ENCODE measurements at places on chromosomes 5 and 9.

GRCh38 chr9:135150981-135151380, 63.5 kb downstream of the OLFM1 start:
- no peak for DNase-seq

GRCh38 chr9:88641456-88642240, 106.7 kb downstream of the NXNL2 start:
- DNase-seq, result no peak

DNA sequence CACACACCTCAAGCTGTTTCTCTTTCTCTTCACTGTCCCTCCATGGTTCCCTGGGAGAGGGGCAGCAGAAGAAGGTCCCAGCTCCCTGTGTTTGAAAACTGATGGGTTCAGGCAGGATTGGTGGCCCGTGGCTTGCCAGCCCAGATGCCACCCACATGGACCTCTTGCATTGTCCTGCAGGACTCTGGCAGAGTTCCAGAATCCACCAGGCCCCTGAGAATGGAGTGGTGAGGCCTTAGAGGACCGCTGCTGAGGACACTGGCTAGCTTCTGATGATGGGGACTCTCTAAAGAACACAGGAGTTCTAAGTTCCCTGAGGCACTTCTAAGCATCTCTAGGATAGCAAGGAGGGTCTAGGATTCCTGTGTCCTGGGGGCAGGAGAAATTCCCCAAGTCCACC, 24.8 kb downstream of the CTSL start:
- no peak for DNase-seq

- no peak for DNase-seq
Measured at GRCh38 chr9:37293664-37294524, 128.6 kb upstream of the GRHPR start.

DNA sequence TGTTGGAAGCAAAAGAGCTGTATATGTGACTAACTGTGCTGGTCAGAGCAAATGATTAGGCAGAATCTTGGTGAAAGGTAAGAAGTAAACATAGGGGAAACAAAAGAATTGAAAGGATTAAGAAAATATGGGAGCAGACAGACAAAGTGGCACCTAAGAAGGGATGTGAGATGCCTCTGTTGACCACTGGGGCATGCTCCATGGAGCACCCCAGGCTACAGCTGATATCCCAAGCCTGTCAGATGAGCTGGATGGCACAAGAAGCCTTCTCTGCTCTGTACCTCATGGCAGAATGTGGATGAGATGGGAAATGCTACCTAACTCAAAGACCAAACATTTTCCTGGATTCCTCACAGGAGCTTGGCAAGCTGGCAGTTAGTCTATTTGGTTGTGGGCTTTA, 89.3 kb upstream of the SLIT3 start:
- DNase-seq, result no peak

GRCh38 chr5:43061352-43062075, 21.4 kb upstream of the ANXA2R start:
- no peak for DNase-seq

DNA sequence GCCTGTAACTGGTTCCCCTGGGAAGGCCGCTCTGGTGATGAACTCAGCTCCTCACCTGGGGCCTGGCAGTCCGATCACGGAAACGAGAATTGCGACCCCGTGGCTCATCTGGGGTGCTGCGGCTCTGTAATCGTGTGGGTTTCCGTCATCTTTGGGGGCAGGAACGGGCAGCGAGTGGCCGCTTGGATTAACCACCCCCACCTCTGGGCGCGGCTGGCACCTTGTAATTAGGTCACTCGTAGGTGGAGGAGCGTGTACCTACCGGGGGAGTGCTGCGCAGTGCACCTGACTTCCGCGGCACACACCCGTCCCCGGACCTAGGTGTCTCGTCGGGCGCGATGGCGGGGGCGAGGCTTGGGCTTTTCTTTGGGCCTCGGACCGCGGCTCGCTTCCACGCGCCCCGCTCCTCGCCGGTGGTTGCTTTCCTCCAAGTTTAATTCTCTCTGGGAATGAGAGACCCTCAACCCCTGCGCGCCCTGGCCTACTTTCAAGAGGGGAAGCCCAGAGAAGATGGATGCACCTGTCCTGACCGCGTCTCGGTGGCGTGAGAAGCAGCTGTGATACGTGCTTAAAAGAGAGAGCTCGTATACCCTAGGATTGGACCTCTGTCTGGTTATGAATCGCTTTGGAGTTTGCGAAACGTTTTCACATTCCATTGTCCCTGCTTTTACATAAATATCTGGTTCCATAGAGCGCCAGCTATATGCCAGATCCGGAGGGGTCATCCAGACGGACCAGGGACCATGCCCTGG, 744 bp upstream of the PPP2CA start:
- DNase-seq, result no peak

DNA sequence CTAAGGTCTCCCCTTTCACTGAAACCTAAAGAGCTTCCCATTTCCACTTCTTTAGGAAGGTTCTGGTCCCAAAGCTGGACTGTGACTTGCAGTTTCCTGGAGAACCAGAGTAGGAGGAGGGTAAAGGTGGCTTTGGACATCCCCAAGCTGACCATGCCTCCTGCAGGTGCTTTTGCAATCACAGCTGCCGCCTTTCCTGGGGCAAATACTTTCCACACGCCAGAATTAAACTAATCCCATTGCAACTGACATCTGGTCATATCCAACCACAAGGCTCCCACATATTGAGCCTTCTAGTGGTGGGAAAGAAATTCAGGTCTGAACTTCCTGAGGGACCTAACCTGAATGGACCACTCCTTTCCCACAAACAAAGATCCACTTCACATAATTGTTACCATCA, 92.7 kb downstream of the NRG2 start:
- no peak for DNase-seq

- peak; percentile 43 for DNase-seq
Measured at GRCh38 chr5:180071531-180072255, at the start of gene RNF130. Gene RNF130 (minus strand): TSS chr5:180071759. CDS start chr5:180071702, 57 bp downstream.

- DNase-seq, result no peak
Measured at GRCh38 chr5:173873306-173873922, 14.7 kb upstream of the CPEB4 start.

- DNase-seq, result no peak
Measured at GRCh38 chr5:151264113-151264512, 11.1 kb downstream of the GM2A start.

DNA sequence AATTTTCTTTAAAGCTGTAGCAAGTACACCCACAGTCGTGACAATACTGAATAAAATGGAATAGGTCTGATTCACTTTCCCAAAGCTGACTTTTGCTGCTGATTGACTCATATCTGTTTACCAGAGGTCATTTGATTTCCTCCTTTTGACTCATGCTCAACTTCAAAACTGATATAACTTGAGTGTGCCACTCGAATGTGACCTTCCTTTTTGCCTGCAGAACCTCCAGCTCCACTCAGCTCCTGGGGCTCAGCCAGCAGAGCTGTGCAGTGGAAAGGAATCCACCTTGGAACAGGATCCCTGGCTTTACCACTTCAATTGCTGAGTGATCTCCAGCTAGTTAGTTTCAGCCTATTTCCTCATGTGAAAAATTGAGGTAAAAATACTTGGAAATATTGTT, 84.1 kb downstream of the FEM1C start:
- DNase-seq, result no peak

- no peak for DNase-seq
Measured at GRCh38 chr9:109477258-109478050, 20.7 kb downstream of the PTPN3 start.

DNA sequence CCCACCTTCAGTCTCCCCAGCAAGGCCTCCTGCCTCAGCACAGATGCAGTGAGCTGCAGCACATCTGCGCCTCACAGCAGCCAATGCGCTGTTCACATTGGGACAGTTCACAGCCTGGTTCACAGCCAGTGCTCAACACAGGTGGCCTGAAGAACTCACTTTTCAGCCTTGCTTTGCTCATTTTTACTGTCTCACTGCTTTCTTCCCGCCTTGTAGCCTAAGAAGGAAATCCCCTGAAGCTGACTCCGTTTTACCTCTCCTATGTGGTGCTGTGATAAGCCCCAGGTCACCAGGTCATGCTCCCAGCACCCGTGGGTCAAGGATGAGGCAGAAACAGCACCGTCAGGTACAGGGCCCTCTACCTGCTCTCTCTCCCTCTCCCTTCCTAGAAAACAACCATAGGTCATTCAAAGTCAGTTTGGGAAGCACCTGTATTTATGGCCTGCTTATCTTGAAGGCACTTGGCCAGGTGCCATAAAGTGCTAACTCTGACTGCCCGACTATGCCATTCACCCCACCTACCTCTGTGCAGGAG, 1.1 kb downstream of the GCNT4 start:
- no peak for DNase-seq

DNA sequence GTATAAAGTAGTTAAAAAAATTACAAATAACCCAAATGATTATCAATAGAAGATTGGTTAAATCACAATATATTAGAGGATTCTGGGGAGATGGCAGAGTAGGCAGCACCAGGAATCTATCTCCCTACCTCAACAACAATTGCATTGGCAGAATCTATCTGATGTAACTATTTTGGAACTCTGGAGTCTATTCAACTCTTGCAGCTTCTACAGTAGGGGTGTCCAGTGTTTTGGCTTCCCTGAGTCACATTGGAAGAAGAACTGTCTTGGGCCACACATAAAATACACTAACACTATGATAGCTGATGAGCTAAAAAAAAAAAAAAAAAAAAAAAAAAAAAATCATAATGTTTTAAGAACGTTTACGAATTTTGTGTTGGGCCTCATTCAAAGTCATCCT, 29.2 kb upstream of the ECM2 start:
- DNase-seq, result no peak

- DNase-seq, result no peak
Measured at GRCh38 chr9:80554301-80554700, 982.5 kb downstream of the TLE4 start.

GRCh38 chr5:65364907-65365306, 116.8 kb downstream of the ADAMTS6 start:
- DNase-seq, result no peak

DNA sequence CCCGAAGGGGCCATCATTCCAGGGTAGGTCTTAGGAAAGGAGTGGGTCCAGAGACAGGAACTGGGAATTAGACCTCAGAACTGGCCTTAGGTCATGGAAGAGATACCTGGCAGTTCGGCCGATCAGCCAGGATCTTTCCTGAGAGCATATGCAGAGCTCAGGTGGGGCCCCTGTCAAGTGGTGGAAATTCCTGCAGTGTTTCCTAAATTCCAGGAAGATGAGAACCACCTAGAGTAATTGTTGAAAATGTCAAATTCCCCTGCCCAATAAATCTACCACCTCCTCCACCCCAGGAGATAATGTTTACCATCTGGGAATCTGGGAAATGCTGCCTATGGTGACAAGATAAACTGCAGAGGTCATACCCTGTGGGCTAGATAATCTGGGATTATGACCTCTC, 14.6 kb downstream of the TMEM171 start:
- DNase-seq, result no peak

DNA sequence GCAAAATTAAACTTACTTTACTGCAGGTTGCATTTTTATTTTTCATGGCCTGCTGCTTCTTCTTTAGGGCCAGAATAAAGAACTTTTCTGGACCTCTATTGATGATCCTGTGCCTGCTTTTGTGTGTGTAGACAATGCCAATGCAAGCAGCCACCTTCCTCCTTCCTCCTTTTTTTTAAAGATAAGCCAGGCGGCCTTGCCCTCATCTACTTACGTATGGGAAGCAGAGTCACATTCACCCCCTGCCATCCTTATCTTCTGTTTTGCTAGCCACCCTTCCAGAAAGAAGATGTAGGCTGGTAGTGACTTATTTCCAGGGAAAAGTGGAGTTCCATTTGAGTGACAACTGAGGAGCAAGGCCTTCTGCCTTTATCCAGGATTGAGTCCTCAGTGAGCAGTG, 122.9 kb downstream of the KDM4C start:
- no peak for DNase-seq

DNA sequence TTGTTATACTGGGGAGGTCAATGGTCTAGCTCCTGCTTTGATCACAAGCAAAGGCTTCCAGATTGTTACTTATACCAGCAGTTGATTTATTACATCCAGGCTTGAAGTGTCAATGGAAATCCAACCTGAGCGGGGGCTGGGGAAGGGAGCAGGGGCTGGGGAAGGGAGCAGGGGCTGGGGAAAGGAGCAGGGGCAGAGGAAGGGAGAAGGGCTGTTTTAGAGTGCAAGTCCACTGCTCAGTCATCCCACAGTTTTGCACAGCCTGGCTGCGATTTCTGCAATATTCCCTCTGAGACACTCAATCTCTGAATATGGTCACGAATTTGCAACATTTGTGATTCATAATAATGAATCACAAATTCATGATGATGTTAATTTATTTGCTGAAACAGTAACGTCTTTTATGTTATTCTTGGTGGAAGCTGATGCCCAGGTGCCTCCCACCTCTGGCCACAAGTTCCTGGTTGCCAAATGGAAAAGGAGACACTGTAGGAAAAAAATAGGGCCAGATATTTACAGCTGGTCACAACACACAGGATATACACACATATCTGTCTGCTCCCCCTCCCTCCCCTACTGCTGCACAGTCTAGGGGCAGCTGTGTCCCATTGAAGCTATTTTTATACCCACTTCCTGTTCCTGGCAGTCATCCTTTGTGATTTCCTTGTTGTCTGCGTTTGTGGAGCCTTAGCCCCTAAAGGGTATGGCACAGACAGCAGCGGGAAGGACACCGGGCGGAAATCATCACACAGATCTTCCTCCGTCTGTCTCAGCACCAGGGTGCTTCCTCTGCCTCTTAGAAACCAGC, 325.1 kb downstream of the GADD45G start:
- no peak for DNase-seq

DNA sequence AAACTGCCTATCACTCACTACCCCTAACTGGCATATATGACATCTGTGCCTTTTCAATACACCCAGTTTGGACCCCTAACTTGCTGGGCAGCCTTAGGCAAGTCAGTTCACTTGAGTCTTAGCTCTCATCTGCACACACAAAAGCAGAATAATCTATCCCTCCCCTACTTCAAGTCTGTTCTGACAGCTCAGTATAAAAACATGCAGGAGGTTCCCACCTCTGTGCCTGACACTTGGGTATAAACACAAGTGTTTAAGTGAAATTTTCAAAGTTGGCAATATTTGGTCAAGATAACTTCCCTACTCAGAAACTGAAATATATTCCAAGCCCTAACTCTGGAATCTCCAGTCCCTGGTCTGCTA, 12.6 kb downstream of the HNRNPH1 start:
- DNase-seq, result no peak

- no peak for DNase-seq
Measured at GRCh38 chr9:117325831-117326230, 89.0 kb downstream of the ASTN2 start.

GRCh38 chr5:176366232-176366894, 1.1 kb downstream of the ARL10 start:
- DNase-seq, result no peak

DNA sequence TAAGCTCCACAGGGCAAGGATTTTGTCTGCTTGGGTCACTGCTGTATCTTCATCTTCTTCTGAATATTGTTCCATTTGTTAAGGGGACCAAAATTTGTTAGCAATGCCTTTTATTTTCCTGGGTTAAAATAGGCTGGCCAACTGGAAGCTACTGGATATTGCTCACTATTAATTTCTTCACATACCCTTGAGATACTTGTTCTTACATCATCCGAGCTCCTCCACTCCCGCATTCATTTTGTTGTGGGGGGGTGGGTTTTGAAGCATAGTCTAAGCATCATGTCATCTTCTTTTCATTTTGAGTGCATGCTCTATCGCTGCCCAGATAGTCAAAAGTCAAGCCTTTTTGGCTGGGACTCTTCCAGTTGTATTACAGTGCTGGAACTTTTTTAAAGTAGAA, 42.5 kb upstream of the PIK3R1 start:
- no peak for DNase-seq

All from esophagus squamous epithelium (tissue), 5 donors.